ENCODE measurements at places on chromosomes 1 and 21.
A peak's percentile ranks its signal among the peaks of the same experiment; 100 is the strongest.

- no peak for DNase-seq
These were observed 64.2 kb downstream of the HLX start for GRCh38 chr1:220943319-220943996.

DNA sequence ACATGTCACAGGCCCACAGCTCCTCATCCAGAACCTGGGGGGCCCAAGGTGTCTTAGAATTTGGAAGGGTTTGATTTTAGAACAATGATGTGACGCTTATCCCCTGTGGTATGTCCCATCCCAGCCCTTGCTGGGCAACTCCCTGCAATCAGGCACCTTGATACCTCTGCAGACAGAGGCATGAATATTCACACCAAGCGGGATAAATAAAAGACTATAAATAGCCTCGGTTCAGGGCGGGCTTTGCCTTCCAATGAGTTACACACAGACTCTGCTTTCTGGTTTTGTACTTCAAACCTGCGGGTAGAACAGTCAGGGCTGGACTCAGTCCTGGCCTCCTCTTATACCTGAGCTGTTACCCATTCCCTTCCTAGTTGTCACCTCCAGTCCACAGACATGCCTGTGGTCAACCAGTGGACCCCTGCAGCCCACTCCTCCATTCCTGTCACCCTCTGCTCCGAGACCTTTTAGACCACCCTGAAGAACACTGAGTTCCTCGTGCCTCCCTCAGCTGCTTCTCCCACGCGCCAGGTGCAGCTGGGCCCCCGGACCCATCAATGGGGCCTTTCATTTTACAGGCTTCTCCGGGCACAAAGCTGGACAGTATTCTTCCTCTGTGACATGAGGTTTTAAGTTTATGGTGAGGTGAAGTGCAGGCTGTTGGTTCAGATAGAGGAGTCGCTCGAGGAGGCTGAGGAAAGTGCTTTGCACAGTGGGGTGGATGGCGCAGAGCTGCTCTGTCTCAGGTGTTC is 120.1 kb upstream of the TNR start:
- peak; percentile 61 for DNase-seq

- no peak for DNase-seq
These were observed 175.7 kb downstream of the PSMG1 start for GRCh38 chr21:39007532-39007931.

GRCh38 chr1:181104790-181105133 is 16.3 kb downstream of the IER5 start:
- DNase-seq: peak; percentile 86

DNA sequence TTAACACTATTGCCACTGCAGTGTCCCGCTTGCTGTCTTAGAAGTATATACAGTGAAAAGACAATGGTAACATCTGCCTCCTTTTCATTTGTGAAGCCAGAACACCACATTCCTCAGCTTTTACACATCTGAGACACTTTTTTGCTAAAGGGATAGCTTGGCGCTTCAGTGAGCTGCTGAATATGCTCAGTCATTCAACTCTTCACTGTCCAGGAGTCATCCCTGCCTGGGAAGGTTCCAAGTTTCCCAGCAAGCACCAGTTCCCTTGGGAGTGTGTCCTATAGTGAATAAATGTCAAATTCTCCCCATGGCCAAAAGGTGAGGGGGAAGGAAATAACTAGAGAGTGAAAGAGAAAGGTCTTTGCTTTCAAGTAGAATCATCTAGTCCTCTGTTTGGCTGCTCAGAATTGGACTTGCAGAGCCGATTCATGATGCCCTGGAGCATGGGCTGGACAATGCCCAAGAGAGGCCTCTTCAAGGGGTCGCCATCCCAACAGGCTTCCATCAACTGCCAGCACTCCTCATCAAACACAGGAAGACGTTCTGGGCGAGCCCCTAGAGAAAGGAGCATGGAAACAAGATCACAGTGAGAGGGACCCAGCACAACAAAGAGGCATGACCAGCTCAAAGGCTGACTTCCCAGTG is 25.5 kb upstream of the RBBP5 start:
- no peak for DNase-seq

DNA sequence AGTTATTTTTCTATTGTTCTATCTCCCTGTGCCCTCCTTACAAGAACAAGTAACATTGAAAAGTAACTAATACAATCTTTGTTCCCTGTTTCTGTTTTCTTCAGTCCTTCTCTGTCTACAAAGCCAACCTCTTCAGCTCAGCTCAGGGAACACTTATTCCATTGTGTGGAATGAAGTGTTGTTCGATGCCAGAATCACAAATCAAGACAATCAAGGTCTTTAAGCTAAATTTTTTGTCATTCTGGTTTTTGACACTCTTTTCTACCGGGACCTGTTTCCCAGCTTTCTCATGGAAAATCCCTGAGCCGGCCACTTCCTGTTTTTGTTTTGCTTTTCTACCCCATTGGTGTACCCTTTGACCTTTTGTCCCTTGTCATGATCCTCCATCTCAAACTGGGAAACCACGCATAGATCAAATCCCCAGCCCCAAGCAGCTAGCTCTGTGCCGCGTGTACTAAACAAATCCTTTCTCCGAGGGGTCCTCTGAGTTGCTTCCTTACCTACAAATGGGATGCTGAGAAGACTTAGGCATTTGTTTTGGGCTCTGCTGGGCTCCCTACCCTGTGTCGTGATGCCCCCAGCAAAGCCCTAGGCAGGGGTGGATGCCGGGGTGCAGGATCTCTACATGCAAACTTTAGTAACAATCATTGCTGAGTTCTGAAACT is 141.8 kb downstream of the TOMM20 start:
- DNase-seq: peak; percentile 59

DNA sequence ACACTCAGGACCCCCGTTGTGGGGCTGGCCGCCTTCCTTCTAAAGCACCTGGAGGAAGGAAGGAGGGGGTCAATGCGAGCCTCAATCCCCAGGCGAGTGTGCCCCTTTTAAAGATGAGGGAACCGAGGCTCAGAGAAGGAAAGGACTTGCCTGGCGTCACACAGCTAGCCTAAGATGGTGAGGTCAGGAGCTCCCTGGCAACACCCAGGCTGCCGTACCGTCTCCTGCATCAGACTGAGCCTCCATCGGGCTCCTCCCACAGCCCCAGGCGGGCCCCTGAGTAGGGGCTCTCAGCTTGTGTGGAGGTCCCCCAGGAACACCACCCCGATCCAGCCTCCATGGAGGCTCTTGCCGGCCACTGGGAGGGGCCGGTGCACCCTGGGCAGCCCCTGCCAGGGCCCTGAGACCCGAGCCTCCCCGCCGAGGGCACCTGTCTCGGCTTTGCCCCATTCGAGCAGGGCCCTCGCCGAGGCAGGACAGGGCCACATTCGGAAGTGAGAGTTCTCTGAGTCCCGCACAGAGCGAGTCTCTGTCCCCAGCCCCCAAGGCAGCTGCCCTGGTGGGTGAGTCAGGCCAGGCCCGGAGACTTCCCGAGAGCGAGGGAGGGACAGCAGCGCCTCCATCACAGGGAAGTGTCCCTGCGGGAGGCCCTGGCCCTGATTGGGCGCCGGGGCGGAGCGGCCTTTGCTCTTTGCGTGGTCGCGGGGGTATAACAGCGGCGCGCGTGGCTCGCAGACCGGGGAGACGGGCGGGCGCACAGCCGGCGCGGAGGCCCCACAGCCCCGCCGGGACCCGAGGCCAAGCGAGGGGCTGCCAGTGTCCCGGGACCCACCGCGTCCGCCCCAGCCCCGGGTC is at the start of gene AIRE:
Gene AIRE (plus strand): TSS at position 739 of the 855 bp plus-strand sequence. CDS start 131 bp downstream, outside the sequence.
- peak; percentile 59 for DNase-seq

- no peak for DNase-seq
These were observed 35.5 kb downstream of the HSD3B1 start for GRCh38 chr1:119542492-119542946.
